ENCODE measurements at places on chromosomes 13 and 19.

DNA sequence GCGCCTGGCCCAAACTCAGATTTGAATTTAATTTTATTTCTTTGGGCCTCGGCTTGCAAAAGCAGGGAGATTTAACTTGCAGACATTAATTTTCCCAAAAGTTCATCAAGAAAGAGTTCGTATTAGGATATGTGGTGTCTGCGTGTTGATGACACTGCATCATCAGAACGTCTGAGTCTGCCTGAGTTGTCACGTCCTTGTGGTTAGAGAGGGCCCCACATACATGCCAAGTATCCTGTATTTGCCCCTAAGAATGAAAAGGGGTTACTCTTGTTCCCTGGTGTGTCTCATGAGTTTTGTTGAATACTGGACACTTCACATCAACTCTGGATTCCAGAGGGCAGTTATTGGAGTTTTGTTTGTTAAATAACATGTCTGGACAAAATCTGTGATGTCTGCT, 5.6 kb upstream of the TEX29 start:
- DNase-seq, result no peak

- no peak for DNase-seq
Measured at GRCh38 chr13:72258340-72258981, 391.5 kb upstream of the DACH1 start.

DNA sequence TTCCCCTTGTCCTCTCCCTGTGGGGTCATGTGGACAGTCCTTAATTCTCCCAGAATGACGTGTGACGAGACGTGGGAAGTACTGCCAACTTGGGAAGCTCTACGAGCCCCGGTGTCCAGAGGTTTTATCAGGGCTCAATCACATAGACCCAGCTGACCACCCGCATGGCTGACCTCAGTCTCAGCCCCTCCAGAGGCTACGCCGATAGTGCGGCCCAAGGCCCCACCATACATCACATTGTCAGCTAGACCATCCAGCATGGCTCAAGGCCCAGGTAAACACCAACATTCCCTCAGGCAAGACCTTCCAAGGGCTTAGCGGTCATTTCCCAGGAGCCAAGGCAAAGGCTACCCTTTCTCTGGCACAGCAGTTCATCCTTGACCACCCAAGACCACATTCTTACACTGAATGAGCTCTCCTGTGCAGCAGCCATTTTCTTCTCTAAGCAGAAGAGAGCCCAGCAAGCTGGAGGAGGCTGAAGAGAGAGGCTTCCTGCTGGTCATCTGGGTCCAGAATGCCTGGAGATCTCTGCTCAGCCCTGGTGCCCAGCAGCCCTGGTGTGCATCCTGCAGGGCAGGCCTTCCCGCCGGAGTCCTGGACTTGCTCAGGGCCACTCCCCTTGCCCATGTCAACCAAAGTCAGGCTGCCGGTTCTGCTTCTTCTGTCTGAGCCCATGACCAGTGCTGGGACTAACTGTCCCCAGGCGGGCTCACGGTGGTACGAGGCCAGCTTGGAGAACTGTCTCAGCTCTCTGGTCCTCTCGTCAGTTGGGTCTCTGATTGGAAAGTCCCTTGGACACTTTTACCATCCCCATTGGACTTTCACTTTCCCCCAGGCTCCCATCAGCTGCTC, 7.9 kb upstream of the F10 start:
- no peak for DNase-seq

DNA sequence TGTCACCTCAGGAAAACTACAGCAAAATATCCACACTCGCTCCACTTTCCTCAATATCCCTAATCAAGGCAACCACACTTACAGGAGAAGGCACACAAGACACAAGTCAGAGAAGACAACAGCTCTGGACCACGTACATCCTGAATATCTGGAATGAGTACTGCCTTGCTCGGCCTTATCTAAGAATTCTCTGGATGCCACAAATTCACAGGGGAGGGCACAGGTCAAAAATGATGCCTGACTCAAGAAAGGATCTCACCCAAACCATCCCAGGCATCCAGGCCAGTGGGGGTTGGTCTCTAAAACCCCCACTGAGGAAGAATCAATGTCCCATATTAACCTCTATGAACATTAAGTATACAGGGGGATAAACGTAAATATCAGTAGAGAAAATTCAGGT, 29.9 kb downstream of the ATP7B start:
- DNase-seq, result no peak

DNA sequence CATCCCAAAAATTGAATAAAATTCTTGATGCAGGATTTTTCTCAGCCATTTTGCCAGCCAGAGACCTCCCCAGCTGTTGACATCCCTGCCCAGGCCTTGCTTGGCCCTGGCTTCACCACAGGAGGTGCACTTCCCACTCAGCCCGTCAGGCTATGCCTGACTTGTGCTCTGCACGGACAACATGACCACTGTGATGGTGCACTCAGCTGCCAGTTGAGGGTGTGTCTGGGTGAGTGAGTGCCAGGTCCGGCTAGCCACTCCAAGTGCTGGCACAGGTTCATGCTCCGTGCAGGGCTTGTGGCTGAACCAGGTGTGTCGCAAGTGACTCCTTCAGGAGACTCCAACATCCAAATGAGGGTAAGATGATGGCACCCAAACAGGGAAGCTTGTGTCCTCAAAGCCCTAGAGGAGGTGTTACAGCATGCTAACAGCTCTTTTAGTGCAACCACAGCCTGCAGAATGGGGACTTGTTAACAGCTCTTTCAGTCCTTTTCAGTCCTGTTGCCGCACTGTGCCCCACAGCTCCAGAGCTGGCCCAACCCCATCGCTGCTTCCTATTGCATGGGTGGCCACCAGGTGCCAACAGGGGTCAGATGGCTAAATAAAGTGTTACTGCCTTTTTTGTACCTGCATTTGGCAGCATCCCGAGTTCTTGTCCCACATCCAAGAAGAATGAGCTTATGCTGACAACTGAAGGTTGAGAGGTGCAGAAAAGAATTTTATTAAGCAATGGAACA, 380.7 kb downstream of the SLITRK5 start:
- no peak for DNase-seq

GRCh38 chr13:33310245-33311038, 24.9 kb upstream of the STARD13 start:
- no peak for DNase-seq

GRCh38 chr13:105513448-105513847, 1022.0 kb downstream of the EFNB2 start:
- DNase-seq, result no peak

DNA sequence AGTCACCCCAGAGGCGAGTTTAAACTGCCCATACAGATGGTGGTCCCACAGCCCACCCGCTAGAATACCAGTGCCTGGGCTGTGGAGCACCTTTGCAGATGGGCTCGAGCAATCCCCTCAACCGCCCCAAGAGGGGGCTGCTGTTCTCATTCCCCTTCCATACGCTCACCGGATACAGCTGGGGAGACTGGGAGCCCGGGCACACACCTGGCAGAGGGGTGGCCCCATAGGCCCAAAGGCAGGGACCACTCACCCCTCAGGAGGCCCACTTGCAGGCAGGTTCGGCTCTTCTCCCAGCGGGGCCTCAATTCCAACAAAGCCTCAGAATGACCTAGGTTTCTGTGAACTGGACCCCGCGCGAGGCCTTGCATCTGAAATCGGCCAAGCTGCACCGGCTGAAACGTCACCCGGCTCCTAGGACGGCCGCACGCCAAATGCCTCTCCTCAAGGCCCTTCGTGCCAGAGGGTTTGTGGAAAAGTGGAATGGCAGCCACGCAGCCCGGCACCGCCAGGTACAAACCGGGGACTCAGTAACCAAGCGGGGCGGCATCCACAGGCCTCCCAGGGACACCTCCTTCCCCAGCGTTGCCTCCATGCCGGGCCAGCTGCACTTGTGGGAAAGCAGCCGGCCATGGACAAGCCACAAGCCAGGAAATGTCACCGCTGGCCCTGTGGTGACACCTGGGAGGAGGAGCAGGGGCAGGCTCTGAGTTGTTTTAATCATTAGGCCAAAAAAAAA, 18.7 kb downstream of the MLLT1 start:
- no peak for DNase-seq

GRCh38 chr19:47700934-47701716, 12.1 kb upstream of the EHD2 start:
- DNase-seq, result no peak

DNA sequence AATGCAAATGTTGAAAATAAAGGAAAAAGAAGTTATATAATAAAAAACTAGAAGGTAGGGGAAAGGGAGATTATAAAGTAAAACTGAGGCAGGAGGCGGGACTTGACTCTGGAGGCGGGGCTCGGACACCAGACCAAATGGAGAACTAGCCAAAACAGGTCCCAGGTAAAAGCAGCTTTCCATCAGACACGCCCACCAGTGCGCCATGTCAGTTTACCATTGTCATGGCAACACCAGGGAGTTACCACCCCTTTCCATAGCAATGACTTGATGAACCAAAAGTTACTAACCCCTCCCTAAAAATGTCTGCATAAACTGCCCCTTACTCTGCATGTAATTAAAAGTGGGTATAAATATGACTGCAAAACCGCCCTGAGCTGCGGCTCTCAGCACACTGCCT, 70.9 kb downstream of the PEPD start:
- no peak for DNase-seq

DNA sequence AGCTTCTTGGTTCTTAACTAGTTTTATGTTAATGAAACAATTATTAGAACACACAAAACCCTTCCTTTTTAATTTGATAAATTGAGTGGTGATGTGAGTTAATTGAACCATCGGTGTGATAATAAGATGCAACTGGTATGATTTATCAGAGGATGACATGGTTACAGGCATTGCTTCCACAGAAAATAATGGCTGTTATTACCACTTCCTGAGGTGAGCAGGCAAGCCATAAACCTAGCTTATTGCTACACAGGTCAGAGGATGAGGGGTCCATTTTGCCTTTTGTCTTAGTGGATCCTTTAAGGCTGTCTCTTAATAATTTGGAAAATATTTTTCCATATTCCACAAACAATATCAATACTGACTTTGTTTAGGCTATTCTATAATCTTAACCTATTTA, 226.6 kb upstream of the EDNRB start:
- no peak for DNase-seq

- no peak for DNase-seq
Measured at GRCh38 chr13:113455384-113455783, 2.1 kb upstream of the ADPRHL1 start.

DNA sequence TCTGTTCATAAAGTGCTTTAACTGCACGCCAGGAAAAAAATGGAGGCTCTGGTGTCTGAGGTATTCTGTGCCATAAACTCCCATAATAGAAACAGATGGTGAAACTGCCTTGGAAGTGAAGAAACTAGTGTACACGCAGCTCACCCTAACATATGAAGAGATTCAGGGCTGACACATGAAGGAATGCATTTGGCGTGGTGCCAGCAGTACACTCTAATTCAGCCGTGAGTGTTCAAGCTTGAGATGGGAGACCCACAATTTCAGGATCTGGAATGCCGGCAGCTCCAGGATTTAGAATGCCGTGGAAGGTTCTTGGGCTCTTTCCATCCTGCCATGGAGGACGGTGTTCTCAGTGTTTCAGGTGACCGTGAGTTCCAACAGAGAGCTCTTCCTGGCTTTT, 478.4 kb downstream of the TSHZ3 start:
- DNase-seq, result no peak

GRCh38 chr19:49201042-49201441, 43.5 kb downstream of the TRPM4 start:
- DNase-seq, result no peak

GRCh38 chr13:97179501-97179900, 42.6 kb upstream of the MBNL2 start:
- DNase-seq, result no peak

DNA sequence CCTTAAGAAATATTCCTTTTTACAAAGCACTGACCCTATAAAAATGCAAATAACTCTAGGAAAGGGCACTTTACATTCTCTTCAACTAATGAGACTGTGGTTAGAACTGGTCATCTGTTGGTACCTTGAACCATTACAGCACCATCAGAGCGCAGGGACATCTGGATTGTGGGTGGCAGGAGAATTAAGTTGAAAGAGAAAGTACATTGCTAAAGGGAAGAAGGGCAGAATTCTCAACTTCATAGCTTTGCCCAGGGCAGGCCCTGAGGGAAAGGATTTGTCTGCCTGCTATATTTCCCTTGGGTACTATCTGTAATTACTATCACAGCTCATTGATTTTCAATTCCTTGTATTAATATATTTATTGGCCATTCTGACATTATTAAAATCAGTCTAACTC, 196.8 kb downstream of the KLF12 start:
- DNase-seq, result no peak

DNA sequence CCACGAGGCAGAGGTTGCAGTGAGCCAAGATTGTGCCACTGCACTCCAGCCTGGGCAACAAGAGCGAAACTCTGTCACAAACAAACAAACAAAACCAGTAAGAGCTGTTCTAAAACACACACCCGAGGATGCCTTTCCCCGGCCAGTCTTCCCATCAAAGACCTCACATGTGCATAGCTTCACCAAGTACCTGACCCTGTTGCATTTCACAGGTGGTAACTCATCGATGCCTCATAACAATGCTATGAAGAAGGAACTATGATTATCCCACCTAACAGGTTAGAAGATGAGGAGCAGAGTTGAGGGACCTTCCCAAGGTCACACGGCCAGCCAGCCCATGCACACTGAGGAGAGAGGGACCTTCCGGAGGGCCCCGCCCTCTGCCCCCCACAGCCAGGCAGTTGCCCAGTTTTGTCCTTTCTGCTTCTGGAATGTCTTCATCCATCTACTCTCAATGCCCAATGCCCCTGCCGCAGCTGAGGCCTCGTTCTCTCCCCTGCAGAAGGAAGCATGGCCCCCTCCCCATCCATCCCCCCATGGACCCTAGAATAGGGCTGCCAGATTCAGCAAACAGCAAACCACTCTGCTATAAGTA, 16.8 kb upstream of the LENG8 start:
- DNase-seq, result no peak

- DNase-seq, result no peak
Measured at GRCh38 chr19:55406826-55407549, 600 bp downstream of the UBE2S start.

DNA sequence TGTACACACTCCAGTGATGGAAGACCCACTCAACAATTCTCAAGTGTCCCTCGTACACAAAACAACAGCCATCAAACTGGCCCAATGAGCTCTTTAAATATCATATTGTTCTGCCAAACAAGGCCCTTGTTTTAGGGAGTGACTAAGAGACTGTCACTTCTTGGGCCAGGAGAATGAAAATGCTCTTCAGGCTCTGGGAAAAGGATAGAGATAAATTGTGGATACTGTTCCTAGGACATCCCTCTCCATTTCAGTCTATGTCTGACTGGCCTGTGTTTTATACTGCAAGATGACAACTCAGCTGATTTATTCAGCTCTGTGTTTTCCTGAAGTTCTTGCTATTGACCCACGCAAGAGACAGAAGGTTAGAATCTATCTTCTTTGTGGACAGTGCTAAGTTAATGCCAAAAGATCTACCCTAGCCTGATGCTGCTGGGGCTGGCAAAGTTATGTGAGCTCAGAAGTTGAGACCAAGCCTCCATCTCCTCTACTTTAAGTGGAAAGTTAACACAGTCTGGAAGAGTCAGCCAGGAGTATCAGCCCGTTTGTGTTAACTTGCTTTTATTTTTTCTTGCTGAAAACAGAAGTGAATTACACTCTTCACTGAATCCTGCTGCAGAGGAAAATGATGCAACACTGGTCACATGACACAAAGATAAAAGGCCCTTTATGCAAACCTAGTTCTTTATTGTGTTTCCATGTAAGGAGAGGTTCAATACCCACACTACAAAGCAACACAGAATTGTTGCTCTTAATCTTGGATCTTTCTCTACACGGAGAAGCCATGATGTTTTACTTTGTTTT, 14.6 kb downstream of the FRY start:
- DNase-seq, result no peak

GRCh38 chr13:41811588-41812021, 149.3 kb downstream of the VWA8 start:
- no peak for DNase-seq
